Stimulated activated CD4-positive, alpha-beta T cell treated with anti-CD3 and anti-CD28 coated beads, Interleukin-4, amount 100 ng/mL, for 4 hours (primary cell): ENCODE measurements at places on chromosomes 6 and 20.

GRCh38 chr6:157187182-157188083, 135.9 kb downstream of the TMEM242 start:
- DNase-seq = no peak

- no peak for DNase-seq
These were observed 185.0 kb upstream of the CDYL start for GRCh38 chr6:4591218-4591617.

- DNase-seq = no peak
These were observed 180.8 kb upstream of the PLN start for GRCh38 chr6:118367314-118367713.

GRCh38 chr6:137810554-137811120, 56.4 kb upstream of the TNFAIP3 start:
- DNase-seq = no peak

DNA sequence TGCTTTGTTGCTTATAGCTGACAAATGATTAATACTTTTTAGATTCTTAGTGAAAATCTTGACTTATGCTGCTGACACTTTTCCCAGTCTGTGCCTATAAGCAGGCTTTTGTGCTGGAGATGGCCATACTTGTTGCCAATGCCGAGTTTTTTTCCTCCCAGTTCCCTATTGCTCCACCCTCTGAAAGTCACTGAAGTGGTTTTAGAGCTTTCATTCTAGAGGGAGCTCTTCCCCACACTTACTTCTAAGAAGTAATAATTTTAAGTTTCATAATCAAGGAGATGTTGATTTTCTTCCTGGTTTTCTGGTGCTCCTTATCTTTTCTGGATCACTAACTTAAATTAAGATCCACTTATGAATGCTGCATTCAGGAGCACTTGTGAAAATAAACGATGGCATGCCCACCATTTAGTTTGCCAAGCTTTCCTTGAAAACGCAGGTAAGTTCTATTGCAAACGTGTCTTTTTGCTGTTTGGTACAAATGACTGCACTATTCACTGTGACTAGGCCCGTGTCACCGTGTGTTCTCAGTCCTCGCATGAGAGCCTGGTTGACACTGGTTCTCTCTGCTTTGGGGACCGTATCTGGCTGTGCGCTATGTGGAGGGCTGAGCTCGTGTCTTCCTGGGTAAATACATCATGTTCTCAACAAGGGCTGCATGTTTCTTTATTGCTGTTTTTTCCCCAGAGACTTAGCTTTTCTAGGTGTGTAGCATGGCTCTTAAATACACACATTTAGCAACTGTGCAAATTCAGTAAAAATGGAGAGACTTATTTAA, 50.2 kb downstream of the GFRA4 start:
- no peak for DNase-seq

- DNase-seq = no peak
These were observed 329.1 kb downstream of the LAMA2 start for GRCh38 chr6:129212081-129212480.

DNA sequence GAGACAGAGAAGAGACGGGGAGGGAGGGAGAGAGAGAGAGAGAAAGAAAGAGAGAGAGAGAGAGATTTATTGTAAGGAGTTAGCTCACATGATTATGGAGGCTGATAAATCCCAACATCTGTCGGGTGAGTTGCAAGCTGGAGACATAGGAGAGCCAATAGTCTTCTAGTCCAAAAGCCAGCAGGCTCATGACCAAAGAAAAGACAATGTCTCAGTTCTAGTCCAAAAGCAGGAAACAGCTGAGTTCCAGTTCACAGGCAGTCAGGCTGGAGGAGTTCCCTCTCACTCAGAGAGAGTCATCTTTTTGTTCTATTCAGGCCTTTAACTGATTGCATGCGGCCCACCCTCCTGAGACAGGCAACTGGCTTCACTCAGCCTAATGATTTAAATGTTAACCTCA, 416.6 kb downstream of the PREX1 start:
- DNase-seq = no peak

GRCh38 chr20:48558906-48559305, 268.9 kb downstream of the PREX1 start:
- DNase-seq = no peak
